Aorta (tissue), 5 donors: ENCODE measurements at places on chromosomes 6 and 20.
A peak's percentile ranks its signal among the peaks of the same experiment; 100 is the strongest.

GRCh38 chr20:62616728-62617621 is 25.3 kb upstream of the SLCO4A1 start:
- no peak overlapping the region for H3K4me3 ChIP-seq
- no peaks in the 10 kb centered on the region for H3K36me3 ChIP-seq
- H3K4me1 ChIP-seq: no peaks in the 10 kb centered on the region
- H3K27ac ChIP-seq: no peak overlapping the region
- H3K27me3 ChIP-seq: no peaks in the 10 kb centered on the region

DNA sequence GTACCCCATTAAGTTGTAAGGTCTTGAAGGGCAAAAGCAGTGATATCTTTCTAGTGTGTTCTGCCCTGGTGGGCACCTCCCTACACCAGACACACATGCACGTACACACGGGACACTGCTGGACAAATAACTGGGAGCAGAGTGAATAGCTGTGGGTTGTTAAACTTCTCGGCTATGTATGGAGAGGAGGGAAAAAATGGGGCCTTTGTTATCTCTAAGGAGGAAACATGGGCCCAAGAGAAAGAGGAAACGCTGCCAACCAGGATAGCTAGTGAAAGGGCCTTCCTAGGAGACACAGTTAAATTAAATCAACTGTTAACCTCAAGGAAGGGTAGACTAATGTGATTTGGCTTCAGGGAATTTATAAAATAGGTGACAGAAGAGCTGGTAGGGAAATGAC is 169.7 kb downstream of the MYLK4 start:
- no peak overlapping the region for H3K4me3 ChIP-seq
- H3K27ac ChIP-seq: no peak overlapping the region
- H3K27me3 ChIP-seq: no peaks in the 10 kb centered on the region
- H3K4me1 ChIP-seq: no peaks in the 10 kb centered on the region
- no peaks in the 10 kb centered on the region for H3K36me3 ChIP-seq
- no peak for DNase-seq

DNA sequence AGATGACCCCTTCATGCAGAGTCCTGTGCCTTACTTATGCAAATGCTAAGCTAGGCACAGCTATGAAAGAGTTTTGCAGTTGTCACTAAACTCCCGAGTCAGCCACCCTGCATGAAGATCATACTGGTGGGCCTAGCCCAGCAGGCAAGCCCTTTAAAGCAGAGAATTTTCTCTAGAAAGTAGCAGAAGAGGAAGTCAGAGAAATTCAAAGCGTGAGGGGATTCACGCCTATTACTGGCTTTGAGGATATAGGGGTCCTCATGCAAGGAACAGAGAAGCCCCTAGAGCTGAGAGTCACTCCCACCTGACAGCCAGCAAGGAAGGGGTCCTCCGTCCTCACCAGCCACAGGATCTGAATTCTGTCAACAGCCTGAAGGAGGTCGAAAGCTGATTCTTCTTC is 54.6 kb downstream of the MYB start:
- no peaks in the 10 kb centered on the region for H3K36me3 ChIP-seq
- no peak overlapping the region for H3K27ac ChIP-seq
- no peak overlapping the region for H3K4me3 ChIP-seq
- no peaks in the 10 kb centered on the region for H3K4me1 ChIP-seq

DNA sequence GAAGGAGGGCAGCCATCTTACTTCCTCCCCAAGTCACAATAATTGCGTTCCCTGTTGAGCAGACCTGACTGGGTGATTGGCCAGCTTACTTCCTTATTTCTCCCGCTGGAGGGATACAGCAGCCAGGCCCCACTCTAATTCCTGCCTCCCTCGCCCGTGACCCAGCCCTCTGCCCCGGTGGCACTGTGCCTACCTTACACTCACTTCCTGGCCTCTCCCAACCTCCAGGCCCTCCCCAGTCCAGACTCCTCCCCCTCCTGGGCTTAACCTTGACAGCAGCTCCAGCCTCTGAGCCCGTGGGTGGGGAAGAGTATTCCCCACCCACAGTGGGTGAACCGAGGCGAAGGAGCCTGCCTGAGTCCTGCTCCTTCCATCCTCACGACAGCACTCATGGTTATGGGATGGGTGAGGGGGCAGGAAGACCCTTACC is 3.0 kb downstream of the BAK1 start:
- no peak overlapping the region for H3K27ac ChIP-seq
- DNase-seq: peak; percentile 68
- H3K4me3 ChIP-seq: no peak overlapping the region
- peaks cover 4% of the 10 kb centered on the region for H3K36me3 ChIP-seq
- H3K27me3 ChIP-seq: no peaks in the 10 kb centered on the region

- DNase-seq: no peak
- peaks cover 4% of the 10 kb centered on the region for H3K4me1 ChIP-seq
- no peaks in the 10 kb centered on the region for H3K36me3 ChIP-seq
- no peaks in the 10 kb centered on the region for H3K27me3 ChIP-seq
- H3K4me3 ChIP-seq: peak overlapping the region; percentile 67
- peak overlapping the region; percentile 90 for H3K27ac ChIP-seq
Observed at GRCh38 chr20:53828682-53829254, 235.1 kb upstream of the ZNF217 start.

GRCh38 chr6:351867-352289 is 39.7 kb upstream of the IRF4 start:
- H3K27ac ChIP-seq: no peak overlapping the region
- no peaks in the 10 kb centered on the region for H3K4me1 ChIP-seq
- DNase-seq: no peak
- H3K4me3 ChIP-seq: no peak overlapping the region

DNA sequence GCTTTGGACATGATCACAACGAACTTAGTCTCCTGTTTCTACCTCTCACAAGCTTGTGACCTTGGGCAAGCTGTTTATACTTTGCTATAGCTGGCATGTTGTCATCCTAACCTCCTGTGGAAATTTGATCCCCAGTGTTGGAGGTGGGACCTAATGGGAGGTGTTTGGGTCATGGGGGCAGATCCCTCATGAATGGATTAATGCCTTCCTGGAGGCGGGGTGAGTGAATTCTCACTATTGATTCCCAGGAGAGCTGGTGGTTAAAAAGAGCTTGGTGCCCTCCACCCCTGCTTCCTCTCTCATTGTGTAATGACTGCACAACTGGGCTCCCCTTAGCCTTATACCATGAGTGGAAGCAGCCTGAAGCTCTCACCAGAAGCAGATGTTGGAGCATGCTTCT is 228.9 kb downstream of the HIVEP2 start:
- no peak overlapping the region for H3K27ac ChIP-seq
- no peak overlapping the region for H3K4me3 ChIP-seq
- H3K36me3 ChIP-seq: no peaks in the 10 kb centered on the region
- no peaks in the 10 kb centered on the region for H3K27me3 ChIP-seq
- no peaks in the 10 kb centered on the region for H3K4me1 ChIP-seq

DNA sequence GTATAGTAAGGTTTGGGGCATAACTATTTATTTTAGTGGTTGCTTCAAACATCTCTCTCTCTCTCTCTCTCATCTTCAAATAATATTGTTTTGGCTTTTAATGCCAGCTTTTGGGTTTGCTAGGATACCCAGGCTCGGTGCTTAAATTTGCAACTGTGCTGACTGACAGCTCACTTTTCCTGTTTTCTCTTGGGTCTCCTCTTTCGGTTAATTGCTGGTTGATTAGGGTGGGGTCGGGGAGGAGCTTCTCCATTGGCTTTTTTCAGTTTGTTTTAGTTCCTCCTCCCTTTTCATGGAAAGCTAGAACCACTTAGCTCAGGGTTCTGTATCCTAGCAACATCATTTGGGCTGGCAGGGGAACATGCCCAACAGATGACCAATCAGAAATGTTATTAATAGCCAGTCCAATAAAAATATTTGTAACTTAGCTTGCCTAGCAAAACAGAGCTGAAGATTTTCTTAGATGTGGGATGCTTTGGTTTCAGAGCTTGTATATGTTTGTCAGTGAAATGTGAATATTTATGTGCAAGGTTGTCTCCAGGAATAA is 11.3 kb downstream of the TFAP2B start:
- no peaks in the 10 kb centered on the region for H3K36me3 ChIP-seq
- no peaks in the 10 kb centered on the region for H3K4me1 ChIP-seq
- H3K27me3 ChIP-seq: no peaks in the 10 kb centered on the region

DNA sequence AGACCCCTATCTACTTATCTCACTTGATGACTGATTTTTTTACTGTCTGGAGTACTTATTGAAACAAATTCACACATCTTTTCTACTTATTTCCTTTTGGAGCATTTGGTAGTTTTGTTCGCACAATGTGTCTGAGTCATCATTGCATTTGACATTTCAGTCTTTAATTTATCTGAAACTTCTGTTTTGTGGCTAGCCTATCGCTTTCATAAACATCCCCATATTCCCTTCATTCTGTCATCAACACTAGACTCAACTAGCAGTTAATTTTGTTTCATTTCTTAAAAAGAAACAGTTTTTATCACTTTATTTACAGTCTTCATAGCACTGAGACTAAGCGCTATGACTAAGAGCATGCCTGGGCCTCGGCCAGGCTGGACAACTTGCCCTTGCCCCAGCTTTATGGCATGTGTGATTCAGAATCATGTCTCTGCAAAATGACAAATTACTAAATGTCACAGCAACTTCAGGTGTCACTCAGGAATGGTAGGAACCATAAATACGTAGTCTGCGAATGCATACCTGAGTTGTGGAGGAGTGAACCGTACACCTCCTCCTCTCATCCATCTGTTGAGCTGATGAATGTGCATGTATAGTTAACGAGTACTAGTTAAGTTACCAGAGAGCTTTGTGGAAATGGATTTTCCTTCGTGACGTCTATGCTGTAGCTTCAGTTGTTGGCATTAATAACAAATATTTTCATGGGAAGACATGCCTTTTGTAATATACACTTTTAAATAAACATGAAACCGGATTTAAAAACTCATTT is 16.2 kb downstream of the L3MBTL3 start:
- H3K36me3 ChIP-seq: no peaks in the 10 kb centered on the region
- H3K4me1 ChIP-seq: peaks cover 2% of the 10 kb centered on the region
- H3K27ac ChIP-seq: no peak overlapping the region
- H3K4me3 ChIP-seq: no peak overlapping the region
- H3K27me3 ChIP-seq: no peaks in the 10 kb centered on the region

DNA sequence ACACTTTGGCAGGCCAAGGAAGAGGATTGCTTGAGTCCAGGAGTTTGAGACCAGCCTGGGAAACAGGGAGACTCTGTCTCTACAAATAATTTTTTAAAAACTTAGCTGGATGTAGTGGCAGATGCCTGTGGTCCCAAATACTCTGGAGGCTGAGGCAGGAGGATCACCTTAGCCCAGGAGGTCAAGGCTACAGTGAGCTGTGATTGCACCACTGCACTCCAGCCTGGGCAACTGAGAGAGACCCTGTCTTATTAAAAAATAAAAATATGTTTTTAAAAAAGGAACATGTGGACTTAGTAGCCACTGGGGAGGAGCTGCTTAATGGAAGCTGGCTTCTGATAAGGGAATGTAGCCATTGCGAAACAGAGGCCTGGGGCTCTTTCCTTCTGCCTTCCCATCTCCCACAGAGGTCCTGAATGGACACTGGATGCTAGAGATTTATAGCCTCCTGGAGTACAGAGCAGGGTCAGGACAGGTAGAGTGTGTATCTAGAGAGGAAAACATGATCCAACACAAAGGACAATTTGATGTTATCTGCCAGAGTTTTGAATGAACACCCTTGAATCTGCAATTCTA is 21.7 kb upstream of the GMNN start:
- no peak overlapping the region for H3K4me3 ChIP-seq
- H3K4me1 ChIP-seq: no peaks in the 10 kb centered on the region
- H3K27ac ChIP-seq: no peak overlapping the region
- H3K36me3 ChIP-seq: no peaks in the 10 kb centered on the region

DNA sequence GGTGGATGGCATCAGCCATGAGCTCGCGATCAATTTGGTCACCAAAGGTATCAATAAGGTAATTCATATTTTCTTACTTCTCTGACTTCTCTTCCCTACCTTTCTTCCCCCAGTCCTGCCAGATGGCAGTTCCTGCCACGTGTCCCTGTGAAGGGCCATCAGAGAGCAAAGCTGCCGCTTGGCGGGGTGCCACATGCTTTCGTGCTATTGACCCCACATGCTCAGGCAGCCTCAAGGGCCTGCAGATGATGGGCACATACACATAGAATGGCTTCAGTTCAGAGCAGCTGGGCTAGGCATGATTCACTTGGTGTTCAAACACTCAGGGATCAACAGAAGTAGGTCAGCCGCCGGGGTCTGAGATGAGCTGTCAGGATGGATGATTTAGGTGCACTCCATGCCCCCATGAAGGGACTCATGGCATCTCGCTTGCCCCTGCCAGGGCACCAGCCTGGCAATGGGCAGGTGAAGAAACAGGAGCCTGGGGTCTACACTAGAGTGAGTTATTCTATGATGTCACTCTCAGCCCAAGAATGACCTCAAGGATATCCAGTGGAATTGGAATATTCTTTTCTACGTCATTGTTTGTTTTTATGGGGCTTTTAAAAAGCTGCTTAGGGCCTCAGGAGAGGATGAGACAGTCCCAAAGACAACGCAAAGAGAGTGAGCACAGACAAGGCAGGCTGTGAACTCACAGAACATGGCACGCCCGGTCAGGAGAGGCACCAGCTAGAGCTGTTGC is 25.5 kb downstream of the BANF2 start:
- no peak overlapping the region for H3K4me3 ChIP-seq
- H3K36me3 ChIP-seq: no peaks in the 10 kb centered on the region
- H3K27me3 ChIP-seq: no peaks in the 10 kb centered on the region

- no peak for DNase-seq
- no peaks in the 10 kb centered on the region for H3K27me3 ChIP-seq
- H3K4me1 ChIP-seq: no peaks in the 10 kb centered on the region
Observed at GRCh38 chr6:6406715-6407070, 86.2 kb upstream of the F13A1 start.

- no peak overlapping the region for H3K4me3 ChIP-seq
- peaks cover 2% of the 10 kb centered on the region for H3K4me1 ChIP-seq
- no peak overlapping the region for H3K27ac ChIP-seq
- DNase-seq: no peak
- no peaks in the 10 kb centered on the region for H3K27me3 ChIP-seq
- H3K36me3 ChIP-seq: no peaks in the 10 kb centered on the region
Observed at GRCh38 chr6:42571611-42572342, 7.9 kb downstream of the UBR2 start.

DNA sequence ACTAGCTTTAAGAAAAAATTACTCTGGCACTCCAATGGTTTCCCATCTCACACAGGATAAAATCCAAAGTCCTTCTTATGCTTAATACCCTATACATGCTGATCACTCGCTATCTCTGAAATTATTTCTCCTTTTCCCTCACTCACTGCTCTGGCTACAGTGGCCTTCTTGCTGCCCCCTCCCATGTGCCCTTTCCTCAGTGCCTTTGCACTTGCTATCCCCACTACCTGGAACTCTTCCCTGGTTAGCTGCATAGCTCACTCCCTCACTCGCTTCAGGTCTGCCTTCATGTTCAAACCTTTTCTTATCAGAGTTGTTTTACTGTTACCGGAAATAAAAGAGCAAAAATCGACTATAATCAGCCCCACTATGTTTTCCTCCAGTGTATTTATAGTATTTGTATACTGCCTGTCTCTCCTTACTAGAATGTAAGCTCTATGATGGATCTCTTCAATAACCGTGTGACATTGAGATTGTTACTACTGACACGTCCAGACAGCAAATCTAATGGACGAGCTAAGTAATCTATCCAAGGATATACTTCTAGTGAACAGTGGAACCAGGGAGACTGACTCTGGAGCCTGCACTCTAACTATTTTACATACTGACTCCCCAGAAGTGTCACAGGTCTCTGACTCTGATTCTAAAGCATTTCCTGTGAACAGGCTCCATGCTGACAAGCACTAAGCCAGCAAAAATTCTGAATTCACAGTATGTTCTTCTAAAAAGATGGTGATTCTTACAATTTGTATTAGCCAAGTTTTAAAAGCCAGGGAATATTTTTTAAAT is 25.1 kb downstream of the FKBP5 start:
- H3K27ac ChIP-seq: peak overlapping the region; percentile 16
- H3K4me3 ChIP-seq: peak overlapping the region; percentile 8
- no peaks in the 10 kb centered on the region for H3K27me3 ChIP-seq

GRCh38 chr6:135018941-135019340 is 35.7 kb downstream of the HBS1L start:
- H3K4me3 ChIP-seq: no peak overlapping the region
- no peak for DNase-seq
- H3K4me1 ChIP-seq: no peaks in the 10 kb centered on the region
- H3K27ac ChIP-seq: no peak overlapping the region
- no peaks in the 10 kb centered on the region for H3K36me3 ChIP-seq
